ENCODE measurements at places on chromosomes 16 and 17. TPM values are rescaled to one million over a fixed set of nuclear protein-coding genes. Genes with fewer than 3 reads are reported as not detected.

GRCh38 chr17:50206604-50207293 lies 5.3 kb upstream of the COL1A1 start:
- no peaks in the 10 kb centered on the region for H3K36me3 ChIP-seq
- no peak for DNase-seq
- H3K27me3 ChIP-seq = no peaks in the 10 kb centered on the region
- H3K4me3 ChIP-seq = peak overlapping the region; percentile 13
- peaks cover 79% of the 10 kb centered on the region for H3K4me1 ChIP-seq

DNA sequence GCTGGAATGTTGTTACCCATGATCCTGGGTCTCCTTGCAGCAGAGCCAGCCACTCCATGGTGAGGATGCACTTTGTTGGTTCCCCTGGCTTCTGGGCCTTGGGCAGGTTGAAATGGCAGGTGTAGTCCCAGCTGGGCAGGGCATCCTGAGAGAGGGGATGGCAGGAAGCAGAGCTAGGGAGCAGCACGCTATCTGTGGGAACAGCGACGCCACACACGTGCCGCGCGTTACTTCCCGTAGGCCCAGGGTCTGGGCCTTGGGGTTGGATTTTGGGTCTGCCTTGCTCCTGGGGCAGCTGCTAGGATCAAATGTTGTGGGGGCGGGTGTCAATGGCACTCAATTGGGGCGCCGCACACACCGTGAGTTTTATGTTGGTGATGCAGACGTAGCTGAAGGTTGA lies 368.0 kb downstream of the CPPED1 start:
- H3K4me3 ChIP-seq = no peak overlapping the region
- H3K4me1 ChIP-seq = peaks cover 4% of the 10 kb centered on the region
- no peak for DNase-seq
- no peaks in the 10 kb centered on the region for H3K36me3 ChIP-seq
- no peaks in the 10 kb centered on the region for H3K27me3 ChIP-seq

GRCh38 chr17:31495022-31495885 lies 103.8 kb downstream of the RAB11FIP4 start:
- DNase-seq = no peak
- H3K36me3 ChIP-seq = no peaks in the 10 kb centered on the region
- peaks cover 6% of the 10 kb centered on the region for H3K4me1 ChIP-seq
- no peak overlapping the region for H3K27ac ChIP-seq

DNA sequence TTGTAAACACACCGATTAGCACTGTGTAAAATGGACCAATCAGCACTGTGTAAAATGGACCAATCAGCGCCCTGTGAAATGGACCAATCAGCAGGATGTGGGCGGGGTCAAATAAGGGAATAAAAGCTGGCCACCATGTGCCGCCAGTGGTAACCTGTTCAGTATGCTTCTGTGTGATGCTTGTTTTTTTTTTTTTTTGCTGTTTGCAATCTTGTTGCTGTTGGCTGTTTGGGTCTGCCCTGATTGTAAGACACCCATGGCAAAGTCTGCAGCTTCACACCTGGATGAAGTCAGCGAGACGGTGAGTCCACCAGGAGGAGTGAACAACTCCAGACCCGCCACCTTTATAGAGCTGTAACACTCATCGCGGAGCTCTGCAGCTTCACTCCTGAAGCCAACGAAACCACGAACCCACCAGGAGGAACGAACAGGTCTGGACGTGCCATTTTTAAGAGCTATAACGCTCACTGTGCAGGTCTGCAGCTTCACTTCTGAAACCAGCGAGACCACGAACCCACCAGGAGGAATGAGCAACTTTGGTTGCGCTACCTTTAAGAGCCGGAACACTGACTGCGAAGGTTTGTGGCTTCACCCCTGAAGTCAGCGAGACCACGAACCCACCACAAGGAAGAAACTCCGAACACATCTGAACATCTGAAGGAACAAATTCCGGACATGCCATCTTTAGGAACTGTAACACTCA lies 85.0 kb upstream of the MED9 start:
- DNase-seq = no peak
- no peaks in the 10 kb centered on the region for H3K27me3 ChIP-seq
- H3K36me3 ChIP-seq = no peaks in the 10 kb centered on the region
- H3K27ac ChIP-seq = no peak overlapping the region
- H3K4me3 ChIP-seq = no peak overlapping the region

GRCh38 chr16:66468321-66468965 lies 41.3 kb downstream of the BEAN1 start:
- H3K36me3 ChIP-seq = no peaks in the 10 kb centered on the region
- DNase-seq = no peak
- H3K27ac ChIP-seq = no peak overlapping the region
- no peak overlapping the region for H3K4me3 ChIP-seq

GRCh38 chr17:51214920-51215319 lies 44.9 kb downstream of the MBTD1 start:
- no peak overlapping the region for H3K27ac ChIP-seq
- DNase-seq = no peak
- no peaks in the 10 kb centered on the region for H3K27me3 ChIP-seq
- peaks cover 79% of the 10 kb centered on the region for H3K36me3 ChIP-seq
- H3K4me3 ChIP-seq = no peak overlapping the region

- H3K4me1 ChIP-seq = no peaks in the 10 kb centered on the region
- H3K4me3 ChIP-seq = no peak overlapping the region
- no peak overlapping the region for H3K27ac ChIP-seq
- DNase-seq = no peak
- no peaks in the 10 kb centered on the region for H3K36me3 ChIP-seq
- H3K27me3 ChIP-seq = no peaks in the 10 kb centered on the region
Observed at GRCh38 chr17:34827008-34827407, 134.3 kb downstream of the CCT6B start.

- no peak for DNase-seq
- H3K4me3 ChIP-seq = no peak overlapping the region
- no peaks in the 10 kb centered on the region for H3K27me3 ChIP-seq
- no peaks in the 10 kb centered on the region for H3K36me3 ChIP-seq
- H3K4me1 ChIP-seq = peaks cover 14% of the 10 kb centered on the region
Observed at GRCh38 chr16:31440516-31441184, 1.9 kb downstream of the ZNF843 start.

Gene IL34
- 3.8 TPM for total RNA-seq

Gene CD300C
- total RNA-seq = 1.1 TPM

Gene KRT39
- total RNA-seq = not detected

Gene ANKRD40CL
- 0.11 TPM for total RNA-seq
